ENCODE measurements at places on chromosomes 6 and 20.

DNA sequence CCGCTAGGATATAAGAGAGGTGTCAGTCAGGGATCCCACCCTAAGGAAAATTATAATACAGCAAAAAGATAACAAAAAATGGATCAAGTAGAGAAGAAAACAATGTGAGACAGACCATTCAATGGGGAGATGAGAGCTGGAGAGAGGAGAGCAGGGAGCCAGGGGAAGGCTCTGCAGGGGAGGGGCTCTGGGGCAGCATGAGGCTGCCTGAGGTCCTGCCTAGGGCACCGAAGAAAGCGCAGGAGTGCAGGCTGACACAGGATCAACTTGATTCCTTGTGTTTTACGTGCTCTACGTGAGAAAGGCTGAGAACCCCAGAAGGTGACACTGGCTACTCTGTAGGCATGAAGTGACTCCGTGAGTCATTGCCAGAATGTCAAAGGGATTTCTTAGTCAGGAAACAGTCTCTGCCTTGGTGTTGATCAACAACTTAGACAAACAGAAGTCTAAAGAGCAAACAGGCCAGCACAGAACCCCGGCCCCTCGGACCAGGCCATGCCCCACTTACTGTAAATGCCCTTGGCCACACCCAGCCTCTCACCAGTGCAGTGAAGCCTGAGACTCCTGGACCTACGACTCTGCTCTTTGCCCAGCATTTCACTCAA is 290.1 kb upstream of the PRDM1 start:
- no peak for DNase-seq

- no peak for DNase-seq
Measured at GRCh38 chr6:121594053-121594452, 158.6 kb downstream of the GJA1 start.

- DNase-seq, result no peak
Measured at GRCh38 chr6:12584631-12585405, 131.7 kb upstream of the PHACTR1 start.

DNA sequence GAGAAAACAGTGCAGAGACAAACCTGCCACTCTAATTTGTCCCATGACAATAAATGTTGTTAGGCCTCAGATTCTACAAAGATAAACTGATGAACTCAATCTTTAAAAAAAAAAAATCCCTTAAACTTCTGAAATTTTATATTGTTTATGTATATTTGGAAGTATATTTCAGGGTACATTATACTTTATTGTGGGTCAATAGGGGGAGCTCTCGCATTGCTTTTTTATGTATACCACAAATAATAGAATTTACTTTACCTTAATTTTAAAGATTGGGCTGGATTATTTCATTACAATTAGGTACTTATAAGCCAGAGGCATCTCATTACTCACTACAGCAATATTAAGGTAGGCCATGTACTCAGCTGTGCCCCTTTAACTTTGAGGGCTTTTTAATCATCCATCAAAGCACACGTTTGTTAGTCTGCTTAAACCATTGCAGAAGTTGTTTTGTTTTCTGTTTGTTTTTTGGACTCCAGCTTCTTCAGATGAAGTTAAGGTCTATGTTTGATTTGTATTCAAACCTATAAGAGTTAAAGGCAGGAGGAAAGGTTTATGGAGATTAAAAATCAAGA is 56.3 kb upstream of the EYA4 start:
- no peak for DNase-seq

GRCh38 chr20:58892141-58892931 is 39.8 kb downstream of the GNAS start:
- DNase-seq, result peak; percentile 89

- no peak for DNase-seq
Measured at GRCh38 chr6:22133357-22133756, 163.5 kb downstream of the PRL start.

- DNase-seq, result no peak
Measured at GRCh38 chr6:53862662-53863462, 68.1 kb downstream of the LRRC1 start.

DNA sequence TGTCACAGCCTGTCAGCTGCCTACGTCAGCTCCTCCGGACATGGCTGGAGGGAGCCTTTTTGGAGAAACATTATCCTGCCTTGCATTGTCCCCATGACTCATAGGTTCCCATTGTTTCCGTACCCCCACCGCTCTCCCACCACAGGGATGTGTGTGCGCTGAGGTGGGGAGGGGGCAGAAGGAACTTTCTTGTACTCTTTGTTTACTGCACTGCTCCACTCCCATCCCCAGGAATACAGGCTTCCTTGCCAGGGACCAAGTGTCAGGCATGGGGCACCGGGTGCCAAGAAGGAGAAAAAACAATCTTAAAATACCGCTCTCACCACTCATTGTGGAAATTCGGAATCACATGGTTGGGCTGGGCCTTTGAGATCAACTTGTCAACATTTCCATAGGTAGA is 51.0 kb downstream of the KCNK5 start:
- DNase-seq, result no peak

DNA sequence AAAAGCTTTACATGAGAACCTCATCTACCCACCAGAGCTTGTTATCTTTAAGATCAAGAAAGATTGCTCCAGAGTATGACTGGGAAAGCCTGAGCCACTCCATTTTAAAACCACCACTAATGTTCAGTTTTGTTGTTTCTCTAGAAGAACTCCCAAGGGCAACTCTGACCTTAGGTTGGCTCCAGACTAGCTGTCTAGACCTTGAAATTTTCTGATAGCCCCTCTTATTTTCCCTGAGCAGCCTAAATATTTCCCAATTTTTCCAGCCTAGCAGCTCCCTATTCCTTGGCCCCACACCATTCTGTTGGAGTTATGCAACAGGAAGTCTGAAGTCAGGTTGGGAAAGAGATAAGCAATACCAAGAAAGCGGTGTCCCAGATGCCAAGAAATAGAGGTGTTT is 84.6 kb upstream of the TCF21 start:
- peak; percentile 39 for DNase-seq

DNA sequence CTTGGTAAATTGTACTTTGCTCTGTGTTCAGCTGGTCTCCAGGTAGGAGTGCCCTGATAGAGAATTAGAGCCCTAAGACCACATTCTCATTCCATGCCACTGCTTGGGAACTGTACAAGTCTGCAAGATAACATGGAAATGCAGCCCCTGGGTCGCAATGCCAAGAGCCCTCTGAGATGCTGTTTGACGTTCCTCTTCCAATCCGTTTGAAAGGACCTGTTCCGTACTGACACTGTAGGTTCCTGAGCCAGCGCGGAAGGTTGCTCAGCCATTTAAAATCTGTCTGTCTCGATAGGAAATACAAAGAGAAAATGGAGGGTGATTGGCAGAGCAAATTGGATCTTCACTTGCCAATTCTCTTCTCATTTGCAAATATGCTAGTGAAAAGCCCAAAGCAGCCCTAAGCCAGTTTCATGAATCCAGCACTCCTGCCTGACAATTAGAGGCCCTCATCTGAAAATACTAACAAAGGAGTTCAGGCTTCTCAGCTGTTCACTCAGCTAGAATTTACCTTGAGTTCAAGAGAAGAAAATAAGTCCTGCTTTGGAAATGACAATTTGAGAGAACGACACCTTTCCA is 100.6 kb upstream of the AFDN start:
- DNase-seq, result peak; percentile 27

DNA sequence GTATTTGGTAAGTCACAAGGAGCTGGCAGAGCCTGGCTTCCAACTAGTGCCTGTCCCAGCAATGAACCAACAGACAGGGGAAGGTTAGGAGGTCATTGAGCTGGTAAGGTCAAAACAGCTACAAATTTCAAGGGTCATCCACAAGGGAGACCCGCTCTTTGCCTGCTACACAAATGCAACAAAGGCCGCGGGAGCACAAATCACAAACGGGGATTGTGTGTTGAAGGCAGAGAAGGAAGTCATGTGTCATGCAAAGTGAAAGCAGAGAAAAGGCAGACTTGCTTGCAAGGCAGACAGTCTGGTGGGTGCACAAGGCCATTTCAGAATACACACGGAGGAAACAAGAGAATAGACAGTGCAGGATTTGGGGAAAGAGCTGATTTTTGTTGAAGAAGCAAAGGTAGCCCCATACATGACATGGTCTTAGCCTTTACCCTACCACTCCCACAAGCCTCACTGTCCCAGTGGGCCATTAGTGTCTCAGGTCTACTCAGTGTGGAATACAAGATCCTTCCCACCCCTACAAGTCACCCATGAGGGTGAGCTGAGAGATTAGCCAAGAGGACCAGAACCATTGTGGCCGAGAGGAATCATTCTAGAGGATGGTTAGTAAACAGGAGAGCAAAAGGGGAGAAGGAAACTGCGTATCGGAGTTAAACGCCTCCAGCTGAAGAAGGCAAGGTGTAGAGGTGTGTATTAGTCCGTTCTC is 18.1 kb upstream of the SAMHD1 start:
- no peak for DNase-seq
